Neural progenitor cell (in vitro differentiated cells): ENCODE measurements at places on chromosomes 13 and 19.

- no peak for DNase-seq
Observed at GRCh38 chr19:41426116-41426841, 895 bp downstream of the B3GNT8 start.

GRCh38 chr19:10760273-10760944 is 42.5 kb downstream of the DNM2 start:
- DNase-seq, result no peak

DNA sequence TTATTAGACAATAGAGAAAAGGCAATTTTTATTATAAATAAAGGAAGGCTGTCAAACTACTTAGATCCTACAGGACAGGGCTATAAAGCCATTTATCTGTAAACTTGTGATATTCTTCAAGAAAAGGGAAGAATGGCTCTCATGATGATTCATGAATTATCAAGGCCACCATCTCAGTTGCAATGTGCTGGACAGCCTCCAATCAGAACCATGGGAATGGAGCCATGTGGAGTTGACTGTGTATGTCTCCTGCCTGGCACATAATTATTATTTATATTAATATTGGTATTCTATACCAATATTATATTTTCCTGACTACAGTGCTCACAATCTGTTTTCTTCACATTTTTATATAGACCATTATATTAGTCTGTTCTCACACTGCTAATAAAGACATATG is 560.5 kb upstream of the MIR17HG start:
- no peak for DNase-seq

DNA sequence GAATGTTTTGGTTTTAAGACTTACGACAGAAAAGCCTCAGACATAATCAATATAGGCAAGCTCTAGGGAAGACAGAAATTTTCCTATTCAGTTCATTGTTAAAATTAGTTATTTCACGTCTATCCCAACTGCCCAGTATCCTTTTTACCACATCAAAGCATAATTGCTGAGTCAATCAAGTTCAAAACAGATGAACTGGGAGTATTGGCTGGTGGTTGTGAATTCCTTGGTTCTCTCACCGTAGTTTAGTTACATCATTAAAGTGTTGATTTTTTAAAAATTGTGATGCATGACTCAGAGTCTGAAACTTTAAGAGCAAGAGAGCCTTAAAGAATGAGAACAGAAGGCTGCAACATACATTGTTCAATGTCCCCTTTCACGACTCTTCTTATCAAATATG is 143.3 kb upstream of the FREM2 start:
- DNase-seq, result no peak

DNA sequence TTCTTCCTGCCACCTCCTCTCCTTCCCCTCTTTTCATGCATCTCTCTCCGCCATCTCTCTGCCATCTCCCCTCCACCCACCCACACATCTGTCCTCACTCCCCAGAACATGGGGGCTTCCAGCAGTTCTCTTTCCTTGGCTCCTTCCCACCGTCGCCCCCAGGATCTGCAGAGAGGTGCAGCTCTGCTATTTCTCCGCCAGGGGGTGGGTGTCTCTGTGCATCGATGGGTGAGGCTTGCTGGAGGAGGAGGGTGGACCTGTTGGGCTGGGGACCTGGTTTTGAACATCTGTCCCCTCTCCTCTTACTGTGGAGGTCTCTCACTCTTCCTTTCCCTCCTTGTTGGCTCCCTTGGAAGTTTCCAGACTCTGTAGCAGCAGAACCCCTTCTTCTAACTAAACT is 51.7 kb downstream of the MYH14 start:
- no peak for DNase-seq

DNA sequence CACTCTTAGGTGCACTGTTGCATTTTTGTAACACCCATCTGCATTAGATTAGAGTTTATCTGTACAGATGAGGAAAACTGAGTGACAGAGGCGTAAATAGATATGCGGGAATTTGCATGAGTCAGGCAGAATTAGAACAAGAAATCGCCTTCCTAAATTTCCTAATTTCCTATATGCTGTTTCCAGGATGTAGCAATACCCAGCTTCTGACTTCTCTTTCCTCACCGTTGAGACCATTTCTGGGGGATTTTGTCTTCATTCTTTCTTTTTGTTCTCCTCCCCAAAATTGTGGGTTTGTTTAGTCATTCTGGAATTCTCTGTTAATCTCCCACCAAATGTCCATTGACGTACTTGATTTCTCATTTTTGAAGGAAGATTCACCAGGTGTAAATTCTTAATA is 10.6 kb upstream of the ZNF792 start:
- no peak for DNase-seq
